NCI-H510A (cell line): ENCODE measurements at places on chromosomes 1 and 21.
A peak's percentile ranks its signal among the peaks of the same experiment; 100 is the strongest.

- DNase-seq = no peak
Measured at GRCh38 chr1:224116131-224116530, 2.2 kb downstream of the FBXO28 start.

- no peak for DNase-seq
Measured at GRCh38 chr1:158008630-158009029, 15.2 kb downstream of the KIRREL1 start.

GRCh38 chr1:4428711-4429110 lies 225.7 kb upstream of the AJAP1 start:
- no peak for DNase-seq

GRCh38 chr1:35539824-35540261 lies 17.4 kb downstream of the KIAA0319L start:
- DNase-seq = no peak

- peak; percentile 89 for DNase-seq
Measured at GRCh38 chr21:33268737-33269441, 2.7 kb downstream of the IL10RB start.

GRCh38 chr1:245062741-245063305 lies 92.0 kb upstream of the KIF26B start:
- no peak for DNase-seq

DNA sequence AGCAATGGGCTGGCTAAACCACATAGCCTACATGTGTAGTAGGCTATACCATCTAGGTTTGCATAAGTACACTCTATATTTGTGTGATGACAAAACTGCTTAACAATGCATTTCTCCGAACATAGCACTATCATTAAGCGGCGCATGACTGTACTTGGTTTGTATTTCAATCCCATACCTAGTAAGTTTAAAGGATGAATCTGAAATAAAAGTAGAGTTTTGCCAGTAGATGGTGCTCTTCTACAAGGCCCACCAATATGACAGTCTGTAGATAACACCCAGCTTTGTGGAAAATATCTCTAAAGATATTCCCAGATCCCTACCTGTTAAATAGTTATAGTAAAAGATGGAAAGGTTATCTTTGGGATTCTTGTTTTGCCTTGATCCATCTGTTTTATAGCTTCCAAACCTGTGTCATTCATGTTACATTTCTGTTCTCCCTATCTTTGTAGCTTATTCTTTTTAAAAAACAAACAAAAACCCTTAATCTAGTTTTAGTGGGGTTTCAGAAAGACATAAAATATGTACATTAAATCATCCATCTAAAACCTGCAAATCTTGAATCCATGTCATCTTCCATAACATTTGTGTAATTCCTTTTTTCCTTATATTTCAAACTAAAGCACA lies 33.9 kb upstream of the ASPM start:
- no peak for DNase-seq

DNA sequence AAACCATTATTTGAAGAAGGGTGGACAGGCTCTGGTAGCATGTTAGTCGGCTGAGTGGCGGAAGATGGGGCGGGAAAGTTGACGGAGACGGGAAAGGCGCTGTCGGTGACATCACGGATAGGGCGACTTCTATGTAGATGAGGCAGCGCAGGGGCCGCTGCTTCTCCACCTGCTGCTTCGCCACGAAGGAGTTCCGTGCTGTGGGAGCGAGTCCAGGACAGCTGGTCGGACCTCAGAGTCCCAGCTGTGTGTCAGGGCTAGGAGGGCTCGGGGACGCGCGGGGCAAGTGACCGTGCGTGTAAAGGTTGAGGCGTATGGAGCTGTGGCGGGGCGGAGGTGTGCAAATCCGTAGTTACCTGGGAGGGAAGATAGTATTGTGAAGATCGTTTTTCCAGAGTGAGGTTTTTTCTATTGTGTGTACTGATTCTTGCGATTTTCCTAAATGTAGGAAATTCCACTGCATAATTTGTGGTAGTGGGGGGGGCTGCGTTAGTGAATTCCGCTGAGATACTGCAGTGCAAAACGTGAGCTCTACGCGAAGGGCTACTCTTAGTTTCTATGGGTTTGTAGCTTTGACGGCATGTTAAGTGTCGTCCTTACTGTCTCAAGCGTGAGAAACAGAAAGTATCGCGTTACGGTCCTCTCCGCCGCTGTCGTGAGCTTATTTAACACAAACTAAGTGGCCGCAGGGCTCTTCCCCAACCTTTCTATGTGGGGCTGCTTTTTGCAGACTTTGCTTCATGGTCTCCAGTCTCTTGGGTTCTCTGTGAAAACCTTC lies 111.2 kb upstream of the NBPF11 start:
- DNase-seq = peak; percentile 90

- no peak for DNase-seq
Measured at GRCh38 chr1:153389973-153390879, 647 bp downstream of the S100A8 start.

GRCh38 chr1:219991511-219991810 lies 54.8 kb downstream of the EPRS1 start:
- DNase-seq = no peak

DNA sequence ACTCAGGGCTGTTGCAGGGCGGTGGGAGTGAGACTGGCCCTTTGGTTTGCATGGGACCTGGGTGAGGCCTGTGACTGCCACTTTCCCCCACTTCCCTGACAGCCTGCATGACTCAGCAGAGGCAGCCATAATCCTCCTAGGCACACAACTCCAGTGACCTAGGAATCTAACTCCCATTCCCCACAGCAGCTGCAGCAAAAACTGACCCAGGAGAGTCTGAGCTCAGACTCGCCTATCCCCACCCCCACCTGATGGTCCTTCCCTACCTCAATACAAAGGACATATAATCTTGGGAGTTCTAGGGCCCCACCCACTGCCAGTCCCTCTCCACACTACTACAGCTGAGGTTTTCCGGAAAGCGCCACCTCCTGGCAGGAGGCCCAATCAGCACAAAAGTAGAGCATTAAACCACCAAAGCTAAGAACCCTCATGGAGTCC lies 26.7 kb downstream of the NDC1 start:
- no peak for DNase-seq

GRCh38 chr1:66733348-66734017 lies 18.8 kb upstream of the DYNLT5 start:
- no peak for DNase-seq

GRCh38 chr1:15212216-15212953 lies 34.6 kb upstream of the FHAD1 start:
- no peak for DNase-seq

DNA sequence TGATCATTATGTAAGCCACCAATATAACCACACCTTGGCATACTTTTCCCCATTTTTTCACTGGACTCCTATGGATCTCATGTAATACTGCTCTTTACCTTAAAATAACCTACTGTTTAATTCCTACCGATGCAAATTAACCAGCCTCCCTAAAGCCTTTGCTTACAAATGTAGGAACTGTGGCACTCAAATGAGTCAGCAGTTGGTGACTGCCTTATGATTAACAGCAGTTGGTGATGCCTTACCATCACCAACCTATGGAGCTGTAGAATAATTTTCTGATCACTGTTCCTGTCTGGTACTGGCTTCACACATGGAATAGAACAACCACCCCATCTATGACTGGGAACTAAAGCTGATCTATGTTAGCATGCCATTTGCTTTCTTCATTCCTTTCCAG lies 7.8 kb upstream of the NUDT17 start:
- no peak for DNase-seq

DNA sequence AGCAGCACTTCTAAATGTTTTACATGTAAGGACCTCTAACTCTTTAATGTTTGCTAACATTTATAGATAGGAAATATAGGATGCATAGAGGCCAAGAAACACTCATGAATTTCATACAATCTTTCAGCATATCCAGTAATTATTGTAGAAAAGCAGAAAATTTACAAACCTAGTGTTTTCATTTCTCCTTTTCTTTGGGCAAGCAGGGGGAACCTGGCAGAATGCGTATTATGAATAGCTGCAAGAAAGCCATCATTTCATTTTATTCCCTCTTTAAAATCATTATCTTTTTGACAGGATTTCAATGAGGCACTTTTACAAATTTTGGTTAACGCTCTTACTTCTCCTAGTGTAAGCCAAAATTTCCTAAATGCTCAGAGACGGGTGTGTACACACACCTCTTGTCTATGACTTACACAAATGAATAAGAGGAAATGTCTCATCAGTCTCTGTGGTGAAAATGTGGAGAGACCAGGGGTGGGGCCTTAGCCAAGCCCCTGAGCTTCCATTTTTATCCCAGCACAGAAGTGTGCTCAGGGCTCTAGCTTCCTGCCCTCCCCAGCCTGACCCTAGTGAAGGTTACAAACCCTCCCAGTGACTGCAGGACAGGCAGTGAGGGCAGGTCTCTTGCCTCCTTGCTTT lies 91.6 kb downstream of the LRRC8C start:
- no peak for DNase-seq

- peak; percentile 34 for DNase-seq
Measured at GRCh38 chr1:28058168-28058567, 30.2 kb downstream of the EYA3 start.

DNA sequence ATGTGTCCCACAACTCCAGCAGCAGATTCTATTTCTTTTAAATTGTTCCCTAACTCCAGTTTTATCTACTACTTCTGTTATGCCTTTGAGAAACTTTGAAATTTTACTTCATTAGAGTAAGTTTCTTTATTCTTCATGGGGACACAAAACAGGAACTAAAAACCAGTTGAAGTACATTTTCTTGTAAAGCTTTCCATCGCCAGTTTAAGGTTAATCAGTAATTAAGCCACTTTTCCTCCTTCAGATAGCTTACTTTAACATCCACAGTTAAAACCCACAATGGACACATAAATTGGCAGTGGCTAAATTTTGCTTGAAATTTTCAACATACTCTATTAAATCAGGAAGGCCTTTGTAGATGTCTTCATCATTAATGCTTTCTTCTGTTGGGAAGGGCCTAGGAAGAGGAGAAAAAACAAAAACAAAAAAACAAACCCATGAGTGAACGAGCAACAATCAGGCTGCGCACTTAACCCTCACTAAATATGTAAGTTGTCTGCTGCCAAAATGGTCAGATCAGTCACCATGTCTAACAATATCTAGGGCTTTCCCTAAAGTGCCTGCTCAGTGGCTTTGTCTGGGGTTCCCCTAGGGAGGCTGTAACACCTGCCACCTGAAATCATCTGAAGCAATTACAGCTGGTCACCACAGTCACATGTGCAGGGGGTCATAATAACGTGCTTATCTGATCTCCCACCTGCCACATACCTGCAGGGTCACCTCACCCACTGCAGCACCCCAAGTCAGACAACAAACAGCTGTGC lies 187.9 kb downstream of the VAV3 start:
- no peak for DNase-seq

- no peak for DNase-seq
Measured at GRCh38 chr1:231950331-231951128, 323.9 kb downstream of the DISC1 start.

DNA sequence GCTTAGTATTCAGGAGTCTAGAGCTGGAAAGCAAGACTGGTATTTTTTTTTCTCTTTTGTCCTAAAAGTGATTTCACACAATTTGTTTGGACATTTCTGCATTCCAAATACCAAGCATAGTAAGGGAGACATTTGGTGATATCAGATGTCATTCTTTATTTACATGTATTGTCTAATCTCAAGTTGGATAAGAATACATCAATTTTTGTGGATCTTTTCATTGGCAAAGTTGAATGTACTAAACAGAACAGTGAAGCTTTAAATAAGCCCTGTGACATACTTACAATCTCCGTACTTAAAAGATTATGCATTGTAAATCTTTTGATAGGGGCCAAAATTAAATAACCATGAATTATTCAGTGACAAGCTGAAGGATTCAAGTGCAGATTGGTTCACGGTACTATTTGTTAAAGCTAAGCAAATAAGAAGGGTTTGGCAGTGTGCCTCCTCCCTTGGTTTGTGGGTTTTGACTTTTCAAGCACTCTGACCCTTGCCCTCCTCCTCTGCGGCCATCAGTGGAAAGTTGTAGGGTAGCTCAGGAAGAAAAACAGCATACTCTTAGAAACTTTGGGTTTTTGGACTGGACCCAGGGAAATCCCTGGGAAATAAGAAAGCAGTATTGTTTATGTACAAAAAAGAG lies 663.7 kb downstream of the ADGRL2 start:
- peak; percentile 77 for DNase-seq

- DNase-seq = no peak
Measured at GRCh38 chr1:196517193-196517592, 91.0 kb downstream of the KCNT2 start.

- no peak for DNase-seq
Measured at GRCh38 chr1:235138821-235139220, 10.2 kb upstream of the TOMM20 start.

DNA sequence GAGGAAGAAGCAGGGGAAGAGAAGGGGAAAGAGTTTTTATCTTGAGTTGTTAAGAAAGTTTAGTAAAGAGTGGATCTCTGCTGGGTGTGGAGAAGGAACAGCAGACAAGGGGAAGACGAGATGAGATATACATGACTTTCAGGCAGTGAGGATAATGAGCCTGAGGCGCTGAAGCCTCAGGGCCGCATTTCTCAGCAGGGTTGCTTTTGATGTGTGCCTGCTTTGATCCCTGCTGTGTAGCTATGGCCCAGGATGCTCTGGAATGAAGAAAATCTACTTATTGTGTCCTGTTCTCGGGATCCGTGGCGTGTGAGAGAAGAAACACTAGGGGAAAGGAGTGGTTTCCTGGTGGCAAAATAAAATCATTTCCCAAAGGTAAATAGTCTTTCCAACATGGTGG lies 15.1 kb upstream of the RPE65 start:
- no peak for DNase-seq

DNA sequence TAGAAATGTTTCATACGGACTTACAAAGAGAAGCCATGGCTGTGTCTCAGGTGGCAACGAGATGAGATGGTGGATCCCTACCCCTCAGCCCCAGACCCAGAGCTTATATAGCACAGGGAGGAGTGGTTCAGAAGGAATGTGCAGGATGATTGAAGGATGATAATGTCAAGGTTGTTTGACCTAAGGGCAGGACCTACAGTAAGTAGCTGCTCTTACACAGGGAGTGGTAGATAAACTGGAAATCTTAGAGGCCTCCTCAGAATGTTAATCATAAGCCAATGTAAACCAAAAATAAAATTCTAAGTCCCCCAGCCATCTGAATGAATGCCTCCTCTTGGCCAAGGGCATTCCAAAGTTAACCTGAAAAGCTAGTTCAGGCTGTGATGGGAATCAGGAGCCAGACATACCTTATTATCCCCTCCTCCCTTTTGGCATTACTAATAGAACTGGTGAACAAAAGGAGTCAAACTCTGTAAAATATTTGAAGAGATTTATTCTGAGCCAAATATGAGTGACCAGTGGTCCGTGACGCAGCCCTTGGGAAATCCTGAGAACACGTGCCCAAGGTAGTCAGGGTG lies 45.8 kb upstream of the PDE9A start:
- no peak for DNase-seq

DNA sequence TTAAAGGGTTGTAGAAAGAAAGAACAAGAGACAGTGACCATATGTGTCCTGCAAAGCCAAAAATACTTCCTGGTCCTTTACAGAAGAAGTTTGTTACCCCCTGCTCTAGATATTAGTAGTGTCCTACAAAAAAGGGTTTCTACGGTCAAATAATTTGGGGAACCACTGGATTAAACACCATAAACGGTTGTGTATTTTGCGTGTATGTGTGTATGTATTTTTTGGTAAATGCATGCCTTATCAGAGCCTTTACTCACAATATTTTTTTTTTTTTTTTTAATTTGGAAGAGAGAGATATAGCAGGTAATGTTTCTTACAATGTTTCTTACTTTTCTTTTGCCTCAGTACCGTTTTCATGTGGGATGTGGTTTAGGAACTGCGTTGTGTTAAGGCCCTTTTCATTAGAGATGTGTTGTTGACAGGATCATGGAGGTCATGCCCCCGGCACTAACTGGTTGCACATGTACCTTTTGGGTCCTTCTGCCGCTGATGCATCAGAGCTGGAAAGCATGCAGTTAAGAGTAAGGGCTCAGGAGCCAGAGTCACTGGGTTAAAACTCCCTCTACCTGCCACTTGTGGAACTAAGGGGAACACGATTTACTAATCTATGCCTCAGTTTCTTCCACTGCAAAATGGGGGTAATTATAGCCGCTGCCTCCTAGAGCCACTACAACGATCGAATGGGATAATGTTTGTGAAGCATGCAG lies 234.6 kb upstream of the KAZN start:
- no peak for DNase-seq
